ENCODE measurements at places on chromosomes 12 and 14.

DNA sequence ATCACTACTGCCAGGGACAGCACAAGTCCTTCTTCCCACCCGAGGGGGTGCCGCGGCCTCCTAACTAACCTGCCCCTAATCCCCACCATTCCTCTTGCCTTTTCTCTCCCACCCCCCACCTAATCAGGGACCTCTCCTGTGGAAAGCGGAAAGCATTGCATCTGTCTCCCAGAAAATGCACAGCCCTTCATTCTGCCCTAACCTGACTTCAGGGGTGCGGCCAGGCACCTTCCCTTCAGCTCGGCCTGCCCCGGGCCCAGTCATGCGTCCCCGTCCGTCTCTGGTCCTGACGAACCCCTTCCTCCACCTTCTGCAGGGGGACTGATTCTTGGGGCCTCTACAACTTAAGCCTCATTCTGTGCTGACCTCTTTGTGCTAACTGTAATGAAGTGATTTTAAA is 43.9 kb upstream of the TRAF3 start:
- no peak for DNase-seq

- DNase-seq: no peak
Observed at GRCh38 chr12:54390176-54390667, 5.7 kb upstream of the ZNF385A start.

DNA sequence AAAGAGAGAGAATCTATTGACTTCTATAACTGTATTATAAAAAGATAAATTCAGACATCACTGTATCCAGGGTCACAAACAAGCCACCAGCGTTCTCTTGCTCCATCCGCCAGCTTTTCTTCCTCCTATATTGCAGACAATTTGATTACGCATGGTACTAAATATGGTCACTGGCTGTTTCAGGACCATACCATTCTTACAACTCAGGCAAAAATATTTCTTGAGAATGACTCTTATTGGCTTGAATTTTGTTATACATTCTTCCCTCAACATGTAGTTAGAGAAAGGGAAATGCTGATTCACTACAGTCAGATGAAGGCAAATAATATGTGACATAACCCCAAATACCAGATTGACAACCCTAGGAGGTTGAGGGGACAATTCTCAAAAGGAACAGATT is 101.3 kb downstream of the SLC6A15 start:
- no peak for DNase-seq

GRCh38 chr12:116603546-116604177 is 44.5 kb downstream of the MAP1LC3B2 start:
- no peak for DNase-seq

- DNase-seq: no peak
Observed at GRCh38 chr12:115798309-115798917, 479.1 kb downstream of the MED13L start.

GRCh38 chr14:100140452-100141078 is 18.9 kb downstream of the DEGS2 start:
- no peak for DNase-seq

- no peak for DNase-seq
Observed at GRCh38 chr12:120814203-120814902, 88.7 kb downstream of the ACADS start.

DNA sequence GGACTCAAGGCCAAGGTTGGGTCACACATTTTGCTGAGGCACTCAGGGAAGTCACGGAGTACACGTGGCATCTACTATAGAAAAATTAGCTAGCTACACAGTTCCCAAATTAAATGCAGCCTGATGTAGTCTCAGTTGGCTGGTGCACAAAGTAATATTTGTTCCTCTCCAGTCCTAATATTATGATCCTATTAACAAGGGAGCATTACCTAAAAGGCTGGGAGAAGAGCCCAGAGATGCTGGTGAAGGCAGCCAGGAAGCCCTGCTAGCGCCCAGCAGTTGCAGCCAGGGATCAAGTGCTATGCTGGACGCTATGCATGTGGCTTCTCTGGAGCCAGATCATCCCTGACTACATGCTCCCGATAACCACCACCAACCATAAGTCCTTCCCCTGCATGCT is 88.0 kb upstream of the GSC start:
- DNase-seq: no peak

- no peak for DNase-seq
Observed at GRCh38 chr14:52314595-52315354, 663 bp downstream of the PTGER2 start.

DNA sequence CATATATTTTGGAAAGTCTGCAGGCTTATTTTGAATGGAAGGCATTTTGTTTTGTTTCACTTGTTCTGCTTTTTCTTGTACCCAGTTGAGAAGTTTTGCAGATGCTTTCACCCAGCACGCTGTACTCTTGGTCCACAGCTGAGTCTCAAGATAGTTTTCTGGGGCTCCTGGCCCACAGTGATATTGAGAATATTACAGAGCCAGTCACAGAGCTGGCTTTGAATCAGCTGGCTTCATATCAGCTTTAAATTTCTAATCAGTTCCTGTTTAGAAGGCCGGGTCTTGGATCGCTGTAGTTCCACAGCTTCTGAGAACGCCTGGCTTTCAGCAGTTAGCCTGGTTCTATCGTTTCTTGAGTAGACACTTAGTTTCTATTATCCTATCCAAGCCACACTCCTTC is 32.5 kb upstream of the PARP11 start:
- DNase-seq: no peak

DNA sequence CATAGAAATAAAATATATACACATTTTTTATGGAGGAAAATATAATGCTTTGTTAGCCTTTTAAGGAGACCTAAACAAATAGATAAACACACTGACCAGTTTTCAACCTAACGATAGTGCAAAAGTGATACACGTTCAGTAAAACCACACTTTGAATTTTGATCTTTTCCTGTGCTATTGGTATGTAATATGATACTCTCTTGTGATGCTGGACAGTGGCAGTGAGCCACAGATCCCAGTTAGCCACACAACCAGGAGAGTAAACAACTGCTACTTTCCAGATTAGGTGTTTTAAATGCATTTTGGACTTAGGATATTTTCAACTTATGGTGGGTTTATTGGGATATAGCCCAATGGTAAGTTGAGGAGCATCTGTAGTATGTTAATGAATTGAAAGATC is 243.1 kb downstream of the ERC1 start:
- no peak for DNase-seq

- DNase-seq: no peak
Observed at GRCh38 chr14:100655741-100656085, 68.5 kb upstream of the BEGAIN start.

DNA sequence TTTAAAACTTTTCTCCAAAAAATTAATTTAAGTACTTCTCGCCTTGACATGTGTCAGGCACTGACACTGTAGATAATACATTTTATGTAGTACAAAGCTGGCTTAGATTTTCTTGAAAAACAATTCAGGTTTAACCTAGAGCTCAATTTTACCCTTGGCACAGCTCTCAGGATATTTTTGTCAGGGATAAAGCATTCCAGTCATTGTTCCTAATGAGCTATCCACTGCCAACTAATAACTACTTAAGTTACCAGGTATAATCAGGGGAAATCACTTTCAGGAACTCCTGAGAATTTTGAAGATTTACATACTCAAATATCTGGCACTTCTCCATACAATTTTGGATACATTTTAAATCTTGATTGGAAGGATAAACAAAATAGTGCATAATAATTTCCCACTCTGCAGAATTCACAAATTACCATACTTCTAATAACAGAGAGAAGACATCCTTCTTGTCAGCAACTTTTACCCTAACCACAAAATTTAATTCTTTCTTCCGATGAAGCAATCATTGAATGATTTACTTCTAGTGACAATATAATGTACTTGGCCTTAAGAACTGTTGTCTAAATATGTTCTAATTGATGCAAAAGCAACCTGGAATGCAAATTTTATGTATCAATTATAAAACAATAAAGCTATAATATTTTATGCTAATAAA is 4.8 kb downstream of the RASSF9 start:
- DNase-seq: no peak

DNA sequence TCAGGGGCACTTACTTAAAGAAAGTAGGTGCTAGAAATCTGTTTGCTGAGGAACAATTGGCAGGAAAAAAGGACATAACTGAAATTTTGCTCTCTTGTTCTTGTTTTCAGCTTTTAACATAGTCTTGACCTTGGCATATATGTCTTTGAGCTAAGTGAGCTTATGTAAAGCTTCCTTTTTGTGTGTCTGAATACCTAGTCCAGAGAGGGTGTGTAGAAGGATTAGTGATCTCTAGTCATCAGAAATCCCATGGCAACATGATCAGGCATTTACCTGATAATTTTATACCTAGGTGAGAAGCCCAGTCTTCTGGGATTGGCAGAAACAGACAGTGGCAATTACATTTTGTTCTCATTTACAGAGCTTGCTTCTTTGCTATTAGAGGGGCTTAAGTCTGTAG is 166.1 kb downstream of the SNAPC1 start:
- no peak for DNase-seq

All from LoVo (cell line).